ENCODE measurements at places on chromosomes 6 and 20.

GRCh38 chr6:158270389-158271127 lies 41.7 kb upstream of the TULP4 start:
- no peak for DNase-seq

GRCh38 chr6:113908801-113909200 lies 51.7 kb downstream of the MARCKS start:
- DNase-seq = no peak

GRCh38 chr6:90079560-90080490 lies 185.6 kb downstream of the GJA10 start:
- no peak for DNase-seq

- DNase-seq = no peak
Measured at GRCh38 chr6:145015739-145016558, 719.4 kb downstream of the EPM2A start.

GRCh38 chr20:2946988-2947961 lies 74.0 kb downstream of the PTPRA start:
- DNase-seq = no peak

DNA sequence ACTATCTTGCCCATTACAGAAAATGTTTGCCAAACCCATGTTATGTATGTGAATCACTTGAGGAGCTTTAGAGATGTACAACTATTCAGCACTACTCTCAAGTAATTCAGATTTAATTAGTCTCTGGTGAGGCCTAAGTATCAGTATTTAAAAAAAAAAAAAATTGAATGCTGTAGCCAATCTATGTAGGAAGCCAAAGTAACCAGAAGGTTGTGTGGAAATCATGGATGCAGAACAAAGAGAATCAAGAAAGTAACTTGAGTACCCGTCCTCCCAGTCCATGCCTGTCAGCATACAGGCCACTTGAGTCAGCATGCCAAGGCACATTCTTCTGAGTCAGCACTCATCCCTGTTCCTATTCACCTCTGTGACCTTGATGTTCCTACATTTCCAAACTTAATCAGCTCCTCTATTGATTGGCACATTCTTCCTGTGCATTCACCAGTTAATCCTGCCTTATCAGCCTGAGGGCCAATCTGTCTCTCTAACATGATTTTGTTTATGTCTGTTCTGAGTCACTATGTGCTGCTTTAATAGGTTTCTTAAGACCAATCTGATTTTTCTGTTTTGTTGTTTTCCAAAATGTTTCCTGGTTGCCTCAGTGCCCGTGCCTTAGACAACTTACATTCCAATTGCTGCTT lies 165.6 kb downstream of the KCNQ5 start:
- no peak for DNase-seq

- no peak for DNase-seq
Measured at GRCh38 chr6:53928641-53929040, 133.8 kb downstream of the LRRC1 start.

- no peak for DNase-seq
Measured at GRCh38 chr6:43977404-43978111, 149.7 kb downstream of the MRPL14 start.

DNA sequence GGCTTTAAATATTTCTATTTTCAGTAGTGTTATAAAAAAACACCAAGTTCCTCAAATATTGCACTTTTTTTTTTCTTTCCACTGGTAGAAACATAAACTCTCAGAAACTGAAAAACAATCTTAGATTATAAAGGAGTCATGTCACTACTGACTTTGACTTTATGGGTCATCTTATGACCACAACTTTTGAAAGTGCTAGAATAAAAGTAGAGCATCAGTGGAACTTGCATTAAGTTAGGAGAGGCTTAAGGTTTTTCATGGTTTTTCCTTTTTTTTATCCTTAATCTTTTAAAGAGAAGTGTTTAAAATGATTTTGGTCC lies 56.6 kb upstream of the SUPT3H start:
- no peak for DNase-seq

DNA sequence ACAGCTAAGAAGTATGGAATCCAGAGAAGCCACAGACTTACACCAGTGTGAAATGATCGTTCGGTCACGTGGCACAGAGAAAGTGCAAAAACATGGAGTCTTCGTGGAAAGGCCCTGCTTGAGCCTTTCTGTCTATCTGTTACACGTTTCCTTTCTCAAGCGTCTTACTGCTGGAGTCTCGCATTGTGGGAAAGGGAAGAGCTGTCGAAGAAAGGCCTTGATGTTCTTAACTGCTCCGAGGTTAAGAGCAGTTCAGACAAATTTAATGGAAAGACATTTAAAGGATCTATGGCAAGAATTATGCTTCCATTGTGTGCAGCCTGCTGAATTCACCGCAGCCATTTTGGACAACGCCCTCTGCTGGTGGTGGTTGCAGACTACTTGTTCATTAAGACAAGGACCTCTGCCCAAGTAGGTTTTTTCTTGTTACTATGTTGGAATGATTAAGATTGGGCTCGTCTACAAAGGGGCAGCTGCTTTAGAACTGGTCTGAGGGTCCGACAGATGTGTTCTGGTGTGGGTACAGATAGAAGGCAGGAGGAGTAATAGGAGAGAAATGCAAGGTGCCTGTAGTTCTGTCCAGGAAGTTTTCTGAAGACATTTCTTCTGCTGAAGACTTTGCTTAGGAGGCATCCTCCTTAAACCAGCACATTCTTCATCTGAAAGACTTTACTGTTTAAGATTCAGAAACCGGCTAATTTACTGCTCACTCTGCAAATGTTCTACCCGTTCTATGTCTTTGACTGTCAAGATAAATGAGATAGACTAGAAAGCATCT lies 24.7 kb upstream of the CCN6 start:
- peak; percentile 57 for DNase-seq

DNA sequence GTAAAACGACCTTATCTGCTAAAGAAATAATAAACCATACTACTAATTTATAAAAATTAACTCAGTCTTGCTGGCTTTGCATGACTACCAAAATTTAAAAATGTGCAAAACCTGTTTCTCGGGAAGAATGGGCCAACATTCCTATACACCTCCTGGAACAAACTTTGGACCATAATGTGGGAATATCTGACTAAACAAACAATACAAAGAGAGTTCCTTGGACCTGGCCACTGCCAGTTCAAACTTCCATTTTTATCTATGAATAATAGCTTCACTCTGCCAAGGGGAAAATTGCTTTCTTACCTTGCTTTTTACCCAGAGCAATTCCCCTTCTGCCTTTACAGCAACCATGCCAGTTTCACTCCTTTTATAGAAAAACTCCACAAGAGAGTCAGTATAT lies 38.7 kb upstream of the POU5F1 start:
- no peak for DNase-seq

- DNase-seq = no peak
Measured at GRCh38 chr6:73791336-73791735, 95.3 kb downstream of the CD109 start.

Measured in NCI-H1105 (cell line).